Stimulated activated CD8-positive, alpha-beta memory T cell treated with anti-CD3 and anti-CD28 coated beads, Interleukin-15, amount 100 ng/mL, for 24 hours (primary cell): ENCODE measurements at places on chromosomes 2 and 18.

- no peak for DNase-seq
Measured at GRCh38 chr2:144162652-144163051, 357.3 kb downstream of the ZEB2 start.

- DNase-seq = no peak
Measured at GRCh38 chr18:37465958-37466357, 99.6 kb downstream of the CELF4 start.

DNA sequence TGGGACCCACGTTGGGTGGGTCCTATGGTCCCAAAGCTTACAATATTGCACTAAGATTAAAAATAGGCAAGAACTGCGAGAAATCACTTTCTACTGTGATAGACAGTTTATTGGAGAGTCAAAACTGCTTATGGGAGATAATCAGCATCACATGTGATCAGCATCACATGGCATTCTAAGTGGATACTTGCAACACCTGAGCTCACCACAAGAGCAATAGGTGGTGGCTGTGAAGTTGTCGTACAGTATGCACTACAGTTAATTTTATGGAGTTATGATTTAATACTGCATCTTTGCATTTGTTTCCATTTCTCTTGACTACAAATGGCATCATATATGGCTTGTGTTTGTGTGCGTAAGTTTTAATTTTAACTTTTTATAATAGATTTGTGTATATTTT is 11.6 kb downstream of the PNO1 start:
- no peak for DNase-seq

GRCh38 chr2:66634784-66635183 is 199.9 kb downstream of the MEIS1 start:
- no peak for DNase-seq

- DNase-seq = no peak
Measured at GRCh38 chr2:46723346-46723745, 192.3 kb downstream of the MCFD2 start.
